ENCODE measurements at places on chromosomes 16 and 17. TPM values are rescaled to one million over a fixed set of nuclear protein-coding genes. Genes with fewer than 3 reads are reported as not detected.

DNA sequence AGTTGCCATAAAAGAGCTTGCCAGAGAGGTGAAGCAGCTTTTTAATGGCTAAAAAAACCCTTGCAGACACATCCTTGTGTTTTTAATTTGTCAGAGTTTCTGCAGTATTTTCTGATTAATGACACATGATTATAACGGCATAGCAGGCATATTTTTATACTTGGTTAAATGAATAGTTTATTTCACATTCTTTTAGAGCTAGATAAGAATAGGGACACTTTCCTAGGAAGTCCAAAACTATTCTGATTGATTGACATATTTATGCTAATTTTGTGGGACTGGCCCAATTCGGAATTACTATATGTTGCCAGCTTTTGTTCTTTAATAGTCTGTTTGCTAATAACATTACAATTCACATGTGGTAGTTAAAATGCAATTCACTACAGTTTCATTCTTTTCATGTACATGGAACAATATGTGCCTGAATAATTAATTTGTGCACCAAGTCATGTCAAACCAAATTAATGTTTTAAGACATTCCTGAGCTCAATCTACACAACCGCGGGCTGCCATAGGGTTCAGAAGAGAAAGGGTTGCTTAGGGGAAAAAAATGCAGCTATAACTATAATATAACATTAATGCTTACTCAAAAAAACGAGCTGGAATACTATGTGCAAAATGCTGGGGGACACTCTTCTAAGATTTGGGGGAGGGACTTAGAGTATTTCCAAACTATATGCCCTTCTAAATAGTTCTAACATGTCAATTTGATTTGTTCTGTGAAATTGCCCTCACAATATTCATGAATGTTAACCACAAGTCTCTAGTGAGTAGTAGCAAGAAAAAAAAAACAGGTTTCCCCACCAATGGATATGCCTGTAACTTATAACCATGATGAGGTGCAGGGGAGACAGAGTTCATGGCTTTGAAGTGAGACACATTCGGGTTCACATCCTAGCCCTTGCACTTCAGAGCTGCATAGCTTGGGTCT, 305.4 kb downstream of the CEP112 start:
- peak; percentile 70 for DNase-seq

DNA sequence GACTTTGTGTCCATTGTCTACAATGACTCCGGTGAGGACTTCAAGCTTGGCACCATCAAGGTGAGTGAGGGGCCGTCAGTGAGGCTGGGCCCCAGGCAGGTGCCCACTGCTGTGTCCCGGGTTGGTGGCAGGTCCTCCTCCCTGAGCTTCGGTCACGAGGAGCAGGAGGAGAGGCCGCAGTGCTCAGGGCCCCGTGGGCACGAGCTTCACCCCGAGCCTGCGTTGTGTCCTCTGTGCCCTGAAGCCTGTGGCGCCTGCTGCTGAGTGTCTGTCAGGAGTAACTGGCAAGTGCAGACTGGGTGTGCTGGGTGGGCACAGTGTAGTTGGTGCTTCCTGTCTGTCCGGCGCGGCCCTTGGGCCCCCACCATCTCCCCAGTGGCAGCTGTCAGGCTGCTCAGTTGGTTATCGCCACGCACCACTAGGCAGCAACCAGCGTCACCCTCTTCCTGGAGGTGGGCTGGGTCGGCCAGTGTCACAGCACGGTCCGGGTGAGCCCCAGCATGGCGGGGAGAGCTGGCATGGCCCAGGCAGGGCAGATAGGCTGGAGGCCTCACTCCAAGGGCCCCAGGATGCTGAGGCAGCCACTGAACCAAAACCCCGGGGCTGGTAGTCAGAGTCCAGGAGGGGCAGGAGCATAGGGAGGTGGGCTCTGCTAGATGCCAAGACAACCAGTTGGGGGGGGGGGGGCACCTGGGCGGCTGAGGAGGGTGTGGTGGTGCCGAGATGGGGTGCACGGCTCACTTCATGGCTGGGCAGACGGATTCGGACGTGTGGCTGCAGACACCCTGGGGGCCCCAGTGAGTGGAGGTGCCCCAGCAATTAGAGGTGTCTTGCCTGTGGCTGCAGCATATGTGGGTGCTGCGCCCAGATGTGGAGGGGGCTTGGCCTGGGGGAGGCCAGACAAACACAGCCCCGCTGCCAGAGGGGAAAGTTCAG, 39.3 kb downstream of the TSC2 start:
- no peak for DNase-seq

- peak; percentile 58 for DNase-seq
Measured at GRCh38 chr16:56615353-56615752, 7.0 kb downstream of the MT2A start.

CDC42EP4 gene
- 35.5 TPM for total RNA-seq

Data from fibroblast of the aortic adventitia (primary cell).